NCI-H2107 (cell line): ENCODE measurements at places on chromosomes 1 and 21.

GRCh38 chr1:15330028-15330427 is 79.7 kb upstream of the EFHD2 start:
- no peak for DNase-seq

DNA sequence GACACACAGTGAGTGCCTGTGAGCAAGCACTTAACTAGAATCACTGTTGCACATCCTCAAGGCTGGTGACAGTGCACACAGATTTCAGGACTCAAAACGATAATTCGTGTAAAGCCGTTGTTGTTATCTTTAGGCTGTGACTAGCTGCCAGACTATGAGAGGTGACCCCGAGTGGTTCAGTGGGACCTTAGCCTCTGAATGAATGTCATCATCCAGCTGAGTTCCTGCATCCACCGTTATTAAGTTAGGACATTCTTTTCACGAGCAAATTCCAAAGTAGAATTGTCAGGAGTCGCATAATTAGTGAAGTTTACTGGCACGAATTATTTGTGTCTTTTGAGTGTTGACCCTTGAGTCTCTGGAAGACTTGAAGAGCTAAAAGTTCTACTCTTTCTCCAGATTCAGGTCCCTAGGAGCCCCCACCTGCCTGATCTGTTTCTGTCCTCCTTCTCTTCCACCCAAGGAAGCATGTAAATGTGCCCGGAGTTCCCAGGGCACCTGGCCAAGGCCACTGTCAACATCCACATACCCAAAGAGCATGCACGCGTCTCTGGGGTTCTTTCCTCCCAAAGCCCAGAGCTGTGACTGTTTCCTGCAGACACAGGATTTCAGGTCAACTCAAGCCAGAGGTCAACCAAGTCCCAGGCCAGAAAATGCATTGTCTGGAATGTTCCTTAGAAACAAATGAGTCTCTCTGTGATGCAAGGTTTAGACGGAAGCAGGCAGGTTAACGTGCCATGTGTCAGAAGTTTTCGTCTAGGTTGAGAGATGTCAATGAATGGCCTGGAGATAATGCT is 207.2 kb downstream of the TOMM20 start:
- DNase-seq: no peak

GRCh38 chr1:116674011-116674531 is 6.5 kb upstream of the IGSF3 start:
- DNase-seq: no peak

DNA sequence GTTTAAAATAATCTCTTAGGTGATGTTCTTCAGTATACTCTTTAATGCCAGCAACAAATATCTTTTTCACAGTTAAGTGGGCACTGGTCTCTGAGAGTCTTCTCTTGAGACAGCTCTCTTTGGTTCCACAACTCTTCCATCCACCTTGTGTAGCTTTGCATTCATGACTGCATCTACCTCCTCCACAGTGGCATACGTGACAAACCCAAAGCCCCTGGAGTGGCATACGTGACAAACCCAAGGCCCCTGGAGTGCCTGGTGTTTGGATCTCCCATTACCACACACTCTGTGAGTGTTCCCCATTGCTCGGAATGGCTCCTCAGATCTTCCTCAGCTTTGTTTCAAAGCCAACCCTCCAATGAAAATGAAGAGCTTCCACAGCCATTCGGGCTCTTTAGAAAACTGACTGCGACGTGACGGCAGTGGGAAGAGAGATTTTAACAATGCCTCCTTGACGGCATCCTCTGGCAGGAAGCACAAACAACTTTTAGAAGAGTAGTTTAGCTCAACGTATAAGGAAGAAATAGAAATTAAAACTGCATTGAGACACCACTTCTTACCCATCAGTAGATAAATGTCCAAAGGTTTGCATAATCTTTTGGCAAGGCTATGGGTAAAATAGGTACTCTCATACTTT is 45.8 kb downstream of the SLC30A7 start:
- no peak for DNase-seq

GRCh38 chr1:86504895-86505563 is 36.3 kb downstream of the CLCA1 start:
- no peak for DNase-seq

DNA sequence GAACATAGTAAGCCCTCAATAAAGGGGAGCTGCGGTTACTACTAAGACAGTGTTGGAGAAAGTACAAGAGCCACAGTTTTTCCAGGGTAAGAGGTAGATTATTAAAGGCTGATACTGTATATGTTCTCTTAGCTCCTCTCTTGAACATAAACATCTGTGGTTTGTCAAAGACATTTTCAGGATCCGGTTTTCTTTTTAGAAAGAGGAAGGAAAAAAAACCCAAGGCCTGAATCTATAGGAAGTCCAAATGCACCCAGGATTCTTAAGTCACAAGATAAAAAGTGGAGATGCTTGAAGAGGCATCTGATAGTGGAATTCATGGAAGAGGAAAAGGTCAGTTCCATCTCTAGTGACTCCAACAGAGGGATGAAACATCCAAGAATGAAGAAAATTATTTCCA is 24.6 kb upstream of the SLC45A3 start:
- no peak for DNase-seq

DNA sequence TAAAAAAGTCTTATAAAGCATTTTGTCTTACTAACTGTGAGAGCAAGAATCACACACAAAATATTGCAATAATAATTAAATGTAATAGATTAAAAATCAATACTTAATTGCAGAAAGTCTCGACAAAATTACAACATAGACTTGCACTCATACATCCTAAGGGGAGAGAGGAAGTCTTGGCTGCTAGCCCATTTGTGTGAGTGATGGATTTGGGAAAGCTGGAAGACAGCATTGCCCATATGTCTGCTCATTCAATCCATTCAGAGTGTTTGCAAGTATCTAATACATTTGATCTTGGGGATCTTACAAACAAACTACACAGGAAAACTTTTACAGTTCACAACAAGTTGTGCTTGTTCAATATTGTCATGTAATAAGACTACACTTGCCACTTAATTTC is 140.5 kb downstream of the COL11A1 start:
- no peak for DNase-seq
